Fibroblast of the aortic adventitia (primary cell): ENCODE measurements at places on chromosomes 2 and 18.
A peak's percentile ranks its signal among the peaks of the same experiment; 100 is the strongest.

GRCh38 chr2:20071397-20072383 lies 20.3 kb upstream of the LAPTM4A start:
- DNase-seq, result peak; percentile 99

DNA sequence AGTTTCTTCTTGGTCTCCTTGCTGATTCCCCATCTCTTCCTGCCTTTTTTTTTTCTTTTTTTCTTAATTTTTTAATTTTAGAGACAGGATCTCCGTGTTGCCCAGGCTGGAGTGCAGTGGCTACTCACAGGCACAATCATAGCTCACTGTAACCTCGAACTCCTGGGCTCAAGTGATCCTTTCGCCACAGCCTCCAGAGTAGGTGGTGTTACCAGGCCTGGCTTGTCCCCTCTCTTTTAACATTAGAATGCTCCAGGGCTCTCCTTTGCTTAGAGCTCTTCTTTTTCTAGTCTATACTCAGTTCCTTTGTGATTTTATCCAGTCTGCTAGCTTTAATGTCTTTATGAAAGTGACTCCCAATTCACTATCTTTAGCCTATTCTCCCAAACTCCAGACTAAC lies 89.2 kb downstream of the ARHGEF33 start:
- DNase-seq, result no peak

- DNase-seq, result peak; percentile 73
Observed at GRCh38 chr2:187581125-187581896, 27.1 kb upstream of the TFPI start.

DNA sequence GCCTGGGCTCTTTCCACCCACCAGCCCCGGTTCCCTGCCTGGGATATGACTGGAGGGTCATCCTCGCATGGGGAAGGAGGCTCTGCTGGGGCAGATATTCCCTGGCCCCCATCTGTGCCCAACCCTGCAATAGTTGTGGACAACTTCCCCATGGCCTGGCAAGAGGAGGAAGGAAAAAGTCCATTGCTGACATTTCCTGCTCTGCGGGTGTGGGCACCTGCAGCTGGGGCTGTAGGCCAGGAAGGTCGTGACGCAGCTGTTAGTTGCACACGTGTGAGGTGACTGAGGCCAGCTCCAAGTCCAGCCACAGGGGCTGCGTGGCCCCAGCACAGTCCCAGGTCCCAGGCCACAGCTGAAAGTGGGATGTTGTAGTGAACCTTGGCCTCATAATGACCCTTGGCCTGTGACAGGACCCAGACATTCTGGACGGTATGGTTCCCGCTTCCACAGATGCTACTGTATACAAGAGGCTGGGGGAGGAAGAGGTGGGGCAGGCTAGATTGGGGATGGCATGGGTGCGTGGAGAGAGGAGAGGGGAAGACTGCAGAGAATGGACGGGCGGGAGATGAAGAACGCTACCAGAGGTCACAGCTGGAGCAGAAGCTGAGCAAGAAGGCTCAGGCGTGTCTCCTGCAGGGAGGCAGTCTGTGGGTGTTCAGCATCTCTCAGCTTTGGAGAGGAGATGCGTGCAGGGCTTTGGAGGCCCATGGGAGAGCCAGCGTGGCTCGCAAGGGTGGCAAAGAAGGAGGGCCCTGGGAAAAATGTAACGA lies 22.1 kb downstream of the OTOF start:
- DNase-seq, result no peak
